Left ventricle myocardium inferior (tissue), 1 donor: ENCODE measurements at places on chromosomes 7 and 10. TPM values are rescaled to one million over a fixed set of nuclear protein-coding genes. Genes with fewer than 3 reads are reported as not detected.

DNA sequence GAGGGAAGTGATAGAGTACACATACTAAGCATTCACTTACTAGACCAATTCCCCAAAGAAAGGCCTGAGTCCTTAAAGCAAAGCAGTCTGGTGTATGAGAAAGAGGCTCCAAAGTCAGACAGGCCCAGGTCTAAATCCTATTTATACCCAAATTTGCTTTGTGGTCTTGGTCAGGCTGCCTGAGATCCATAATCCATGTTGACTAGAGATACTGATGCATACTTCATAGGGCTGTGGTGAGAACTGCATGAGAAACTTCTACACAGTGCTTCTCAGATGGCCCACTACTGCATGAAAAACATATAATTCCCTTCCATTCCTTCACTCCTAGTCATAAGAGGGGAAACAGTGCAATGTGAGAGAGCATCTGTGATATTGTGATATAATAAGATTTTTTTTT, 81.6 kb upstream of the SP4 start:
- H3K36me3 ChIP-seq = no peaks in the 10 kb centered on the region
- no peak overlapping the region for H3K27ac ChIP-seq
- H3K27me3 ChIP-seq = peaks cover 29% of the 10 kb centered on the region
- H3K4me1 ChIP-seq = no peaks in the 10 kb centered on the region
- no peak overlapping the region for H3K4me3 ChIP-seq

DNA sequence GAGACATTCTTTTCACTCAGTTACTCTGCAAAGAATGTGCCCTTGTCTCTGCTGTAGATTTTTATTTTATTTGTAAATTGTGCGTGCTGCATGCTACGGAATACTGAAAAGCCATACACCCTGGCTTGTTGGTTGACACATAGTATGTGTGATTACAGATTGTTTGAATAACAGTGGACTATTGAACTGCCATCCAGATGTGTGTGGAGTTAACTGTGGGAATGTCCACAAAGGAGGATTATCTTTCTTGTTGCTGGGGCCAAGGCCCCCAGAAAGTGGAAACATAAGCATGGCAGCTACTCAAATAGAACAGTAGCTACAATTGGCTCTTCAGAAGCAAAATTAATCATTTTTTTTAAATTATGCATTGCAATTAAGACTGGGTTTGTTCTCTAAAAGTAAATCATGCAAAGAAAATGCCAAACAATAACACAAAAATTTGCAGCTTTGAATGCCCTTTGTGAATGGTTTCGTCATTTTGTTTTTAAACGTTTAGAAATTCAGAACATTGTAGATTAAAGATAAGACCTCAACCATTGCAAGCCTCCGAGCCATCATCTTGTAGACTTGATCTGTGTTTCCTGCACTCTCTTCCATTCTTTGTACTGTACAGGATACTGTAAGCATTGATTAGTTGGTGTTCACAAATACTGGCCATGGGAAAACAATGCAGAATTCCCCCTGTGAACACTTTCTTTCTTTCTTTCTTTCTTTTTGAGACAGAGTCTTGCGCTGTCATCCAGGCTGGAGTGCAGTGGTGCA, 210.3 kb upstream of the TCF7L2 start:
- no peaks in the 10 kb centered on the region for H3K36me3 ChIP-seq
- no peak for DNase-seq
- H3K27ac ChIP-seq = no peak overlapping the region
- H3K4me1 ChIP-seq = peaks cover 8% of the 10 kb centered on the region
- no peaks in the 10 kb centered on the region for H3K27me3 ChIP-seq

SMO gene
- total RNA-seq = 4.6 TPM

ACTL6B gene
- total RNA-seq = not detected

GRCh38 chr7:149075286-149075685, 15.2 kb downstream of the ZNF786 start:
- no peak for DNase-seq
- H3K4me1 ChIP-seq = peaks cover 7% of the 10 kb centered on the region
- no peak overlapping the region for H3K4me3 ChIP-seq
- H3K27me3 ChIP-seq = no peaks in the 10 kb centered on the region

GRCh38 chr10:102599565-102600327, 44.5 kb upstream of the TRIM8 start:
- H3K36me3 ChIP-seq = peaks cover 33% of the 10 kb centered on the region
- peak overlapping the region; percentile 89 for H3K27ac ChIP-seq
- no peaks in the 10 kb centered on the region for H3K27me3 ChIP-seq
- H3K4me1 ChIP-seq = peaks cover 93% of the 10 kb centered on the region

NRAP gene
- 1,025 TPM for total RNA-seq

PNLIPRP2 gene
- not detected for total RNA-seq

DNA sequence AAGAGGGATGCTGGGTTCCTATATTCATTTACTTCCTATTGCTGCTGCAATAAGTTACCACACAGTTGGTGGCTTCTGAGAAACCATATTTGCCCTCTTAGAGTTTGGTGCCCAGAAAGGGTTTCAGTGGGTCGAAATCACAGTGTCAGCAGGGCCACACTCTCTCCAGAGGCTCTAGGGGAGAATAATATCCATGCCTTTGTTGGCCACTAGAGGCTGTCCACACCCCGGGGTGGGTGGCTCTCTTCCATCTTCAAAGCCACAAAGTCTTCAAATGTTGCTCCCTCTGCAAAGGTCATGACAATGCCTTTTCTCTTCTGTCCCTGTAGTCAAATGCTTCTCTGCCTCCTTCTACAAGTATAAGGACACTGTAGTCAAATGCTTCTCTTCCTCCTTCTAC, 989.4 kb downstream of the CCSER2 start:
- H3K27ac ChIP-seq = no peak overlapping the region
- peaks cover 16% of the 10 kb centered on the region for H3K4me1 ChIP-seq
- no peak for DNase-seq
- no peaks in the 10 kb centered on the region for H3K27me3 ChIP-seq

DNA sequence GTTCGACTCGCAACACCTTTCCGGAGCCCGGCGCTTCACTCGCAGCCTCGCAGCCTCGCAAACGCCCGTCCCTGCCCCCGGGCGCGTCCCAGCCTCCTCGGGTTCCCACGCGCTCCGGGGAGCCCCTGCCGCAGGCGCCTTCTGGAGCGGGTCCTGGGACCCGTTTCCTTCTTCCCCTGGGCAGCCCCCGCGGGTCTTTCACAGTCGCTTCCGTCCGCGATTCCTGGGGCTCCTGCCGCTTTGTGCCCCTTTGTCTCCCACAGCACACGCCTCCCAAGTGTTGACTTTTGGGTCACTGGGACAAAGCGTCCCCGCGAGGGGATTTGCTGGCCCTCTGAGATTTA, 140.7 kb downstream of the DYNC2I1 start:
- H3K36me3 ChIP-seq = no peaks in the 10 kb centered on the region
- DNase-seq = no peak
- no peaks in the 10 kb centered on the region for H3K4me1 ChIP-seq
- peak overlapping the region; percentile 48 for H3K4me3 ChIP-seq
- H3K27me3 ChIP-seq = peaks cover 63% of the 10 kb centered on the region

FRMD4A gene
- total RNA-seq = 26.1 TPM

DNA sequence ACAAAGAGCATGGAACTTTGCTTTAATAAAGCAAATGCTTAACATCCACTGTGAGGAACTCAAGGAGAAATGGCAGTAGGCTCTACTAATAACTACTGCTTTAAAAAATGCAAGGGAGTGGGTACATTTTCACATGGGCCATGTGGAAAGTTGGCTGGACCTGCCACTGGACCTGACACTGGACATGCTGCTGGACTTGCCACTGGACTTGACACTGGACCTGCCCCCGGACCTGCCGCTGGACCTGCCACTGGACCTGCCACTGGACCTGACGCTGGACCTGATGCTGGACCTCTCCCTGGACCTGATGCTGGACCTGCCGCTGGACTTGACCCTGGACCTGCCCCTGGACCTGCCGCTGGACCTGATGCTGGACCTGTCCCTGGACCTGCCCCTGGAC, 32.6 kb downstream of the DIP2C start:
- H3K4me1 ChIP-seq = peaks cover 73% of the 10 kb centered on the region
- H3K36me3 ChIP-seq = no peaks in the 10 kb centered on the region
- no peak overlapping the region for H3K27ac ChIP-seq
- H3K4me3 ChIP-seq = no peak overlapping the region
- no peak for DNase-seq

DNA sequence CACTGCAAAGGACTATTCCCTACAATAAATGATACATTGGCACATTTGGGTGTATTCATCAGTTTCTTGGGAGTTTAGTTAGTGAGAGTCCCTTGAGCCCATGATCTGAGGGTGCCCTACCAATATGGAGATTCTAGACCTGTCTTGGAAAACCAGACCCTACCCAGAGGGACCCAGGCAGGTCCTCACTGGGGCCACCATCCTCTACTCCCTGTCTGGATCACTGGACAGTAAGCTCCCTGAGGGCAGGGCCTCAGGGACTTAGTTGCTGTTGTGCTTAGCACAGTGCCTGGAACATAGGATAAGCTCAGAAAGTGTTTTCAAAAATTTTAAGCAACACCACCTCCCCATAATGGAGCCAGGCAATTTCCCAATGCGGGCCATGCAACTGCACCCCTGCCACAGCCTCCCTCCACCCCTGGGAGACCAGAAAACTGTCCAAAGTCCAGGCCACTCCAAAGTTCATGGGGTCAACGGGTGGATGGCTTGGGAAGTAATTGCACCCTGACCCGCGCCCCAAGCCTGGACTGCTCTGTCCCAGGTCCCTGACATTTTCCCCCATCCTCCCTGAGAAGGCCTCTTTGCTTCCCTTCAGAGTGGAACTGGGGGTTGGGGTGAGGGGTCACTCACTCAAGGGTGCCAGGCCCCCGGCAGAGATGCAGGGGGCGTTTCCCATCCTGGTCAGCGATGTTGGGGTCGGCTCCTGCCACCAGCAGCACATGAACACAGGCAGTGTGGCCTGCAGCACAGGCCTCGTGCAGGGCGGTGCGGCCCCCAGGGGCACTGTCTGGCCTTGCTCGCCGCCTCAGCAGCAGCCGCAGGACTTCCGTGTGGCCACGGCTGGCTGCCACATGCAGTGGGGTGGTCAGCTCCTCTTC, 1.0 kb downstream of the ASB10 start:
- H3K4me1 ChIP-seq = peaks cover 31% of the 10 kb centered on the region
- H3K4me3 ChIP-seq = peak overlapping the region; percentile 69
- peaks cover 5% of the 10 kb centered on the region for H3K36me3 ChIP-seq
- DNase-seq = no peak
- H3K27ac ChIP-seq = peak overlapping the region; percentile 96
- peaks cover 13% of the 10 kb centered on the region for H3K27me3 ChIP-seq

GRCh38 chr10:19921300-19922140, 105.3 kb downstream of the PLXDC2 start:
- H3K4me3 ChIP-seq = no peak overlapping the region
- H3K27me3 ChIP-seq = no peaks in the 10 kb centered on the region
- no peaks in the 10 kb centered on the region for H3K36me3 ChIP-seq
- no peak for DNase-seq
- peaks cover 74% of the 10 kb centered on the region for H3K4me1 ChIP-seq

- no peaks in the 10 kb centered on the region for H3K27me3 ChIP-seq
- peak overlapping the region; percentile 88 for H3K4me3 ChIP-seq
- H3K36me3 ChIP-seq = no peaks in the 10 kb centered on the region
- H3K4me1 ChIP-seq = peaks cover 93% of the 10 kb centered on the region
Observed at GRCh38 chr10:110500515-110500905, 2.8 kb downstream of the DUSP5 start.

MAGI2 gene
- 4.5 TPM for total RNA-seq

DNA sequence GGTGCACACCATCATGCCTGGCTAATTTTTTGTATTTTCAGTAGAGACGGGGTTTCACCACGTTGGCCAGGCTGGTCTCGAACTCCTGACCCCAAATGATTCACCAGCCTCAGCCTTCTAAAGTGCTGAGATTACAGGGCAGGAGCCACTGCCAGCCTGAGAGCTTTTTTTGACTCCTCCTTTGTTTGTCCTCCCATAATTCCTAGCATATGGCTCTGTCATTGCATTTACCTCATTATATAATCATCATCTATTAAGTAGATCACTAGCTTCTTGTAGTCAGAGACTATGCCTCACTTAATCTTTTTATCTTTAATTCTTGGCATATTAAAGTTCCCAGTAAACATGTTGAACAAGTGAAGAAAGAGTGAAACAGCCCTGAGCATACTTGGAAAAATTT, 82.1 kb downstream of the CPEB3 start:
- no peaks in the 10 kb centered on the region for H3K27me3 ChIP-seq
- peaks cover 8% of the 10 kb centered on the region for H3K36me3 ChIP-seq
- peaks cover 40% of the 10 kb centered on the region for H3K4me1 ChIP-seq
- peak overlapping the region; percentile 2 for H3K27ac ChIP-seq

DNA sequence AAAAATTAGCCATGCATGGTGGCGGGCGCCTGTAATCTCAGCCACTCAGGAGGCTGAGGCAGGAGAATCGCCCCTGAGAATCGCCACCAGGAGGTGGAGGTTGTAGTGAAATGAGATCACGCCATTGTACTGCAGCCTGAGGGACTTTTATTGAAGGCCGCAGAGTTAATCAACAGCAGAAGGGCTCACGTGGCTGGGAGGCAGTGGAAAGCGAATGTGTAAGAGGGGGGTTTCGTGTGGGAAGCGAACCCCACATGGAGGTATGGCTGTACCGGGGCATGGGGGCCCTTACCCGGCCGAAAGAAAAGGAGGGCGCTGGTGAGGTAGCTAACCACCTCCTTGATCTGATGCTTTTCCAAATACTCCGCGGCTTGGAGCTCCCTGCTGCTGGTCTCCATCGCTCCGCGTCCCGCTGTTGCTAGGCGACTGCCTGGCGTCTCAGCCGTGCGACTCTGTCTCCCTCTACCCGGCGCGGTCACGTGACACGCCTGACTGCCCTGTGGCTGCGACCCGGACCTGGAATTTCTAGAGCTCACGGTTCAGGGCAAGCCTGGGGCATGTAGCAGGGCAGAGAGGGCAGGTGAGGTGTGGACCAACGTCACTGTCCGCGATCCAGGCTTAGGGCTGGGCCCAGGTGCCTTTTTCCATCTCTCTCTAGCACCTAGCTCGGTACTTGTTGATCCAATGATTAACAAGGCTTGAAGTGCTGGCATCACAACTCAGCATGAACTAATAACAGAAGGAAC, at the start of gene EFCAB10:
TSS of gene EFCAB10 (minus strand) at position 428 of the 746 bp plus-strand sequence. CDS start at position 398, 30 bp downstream.
- H3K4me1 ChIP-seq = peaks cover 7% of the 10 kb centered on the region
- H3K36me3 ChIP-seq = no peaks in the 10 kb centered on the region
- peaks cover 15% of the 10 kb centered on the region for H3K27me3 ChIP-seq
- peak; percentile 49 for DNase-seq
- H3K4me3 ChIP-seq = peak within 1 kb of the TSS; percentile 56
- no peak within 1 kb of the TSS for H3K27ac ChIP-seq

GRCh38 chr7:6106140-6106904, 75.1 kb downstream of the ANKRD61 start:
- H3K27ac ChIP-seq = peak overlapping the region; percentile 99
- H3K4me3 ChIP-seq = peak overlapping the region; percentile 87
- no peaks in the 10 kb centered on the region for H3K27me3 ChIP-seq
- H3K36me3 ChIP-seq = peaks cover 4% of the 10 kb centered on the region

TRIM73 gene
- total RNA-seq = 1.4 TPM

GRCh38 chr7:7557252-7557651, 9.4 kb upstream of the MIOS start:
- H3K36me3 ChIP-seq = no peaks in the 10 kb centered on the region
- DNase-seq = no peak
- no peak overlapping the region for H3K4me3 ChIP-seq
- H3K4me1 ChIP-seq = peaks cover 6% of the 10 kb centered on the region
- no peaks in the 10 kb centered on the region for H3K27me3 ChIP-seq

- H3K36me3 ChIP-seq = peaks cover 49% of the 10 kb centered on the region
- peaks cover 37% of the 10 kb centered on the region for H3K4me1 ChIP-seq
- no peaks in the 10 kb centered on the region for H3K27me3 ChIP-seq
- H3K27ac ChIP-seq = peak overlapping the region; percentile 7
Observed at GRCh38 chr10:101956117-101956516, 99.9 kb downstream of the ARMH3 start.

AHR gene
- total RNA-seq = 24.9 TPM
